ENCODE measurements at places on chromosomes 2 and 18.

DNA sequence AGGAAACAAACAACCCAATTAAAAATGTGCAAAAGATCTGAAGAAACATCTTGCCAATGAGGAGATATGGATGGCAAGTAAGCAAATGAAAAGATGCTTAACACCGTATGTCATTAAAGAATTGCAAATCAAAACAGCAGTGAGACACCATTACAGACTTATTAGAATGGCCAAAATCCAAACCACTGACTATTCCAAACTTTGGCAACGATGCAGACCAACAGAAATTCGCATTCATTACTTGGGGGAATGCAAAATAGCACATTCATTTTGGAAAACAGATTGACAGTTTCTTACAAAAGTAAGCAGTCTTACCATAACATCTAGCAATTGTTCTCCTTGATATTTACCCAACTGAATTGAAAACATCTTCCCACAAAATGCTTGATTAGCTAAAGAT is 1118.7 kb downstream of the SUCLG1 start:
- DNase-seq = no peak

GRCh38 chr2:11876436-11876835 is 130.0 kb downstream of the LPIN1 start:
- no peak for DNase-seq

- no peak for DNase-seq
These were observed 3.2 kb downstream of the TEKT4 start for GRCh38 chr2:94874277-94874997.

GRCh38 chr18:77700051-77700450 is 450.4 kb downstream of the GALR1 start:
- no peak for DNase-seq

DNA sequence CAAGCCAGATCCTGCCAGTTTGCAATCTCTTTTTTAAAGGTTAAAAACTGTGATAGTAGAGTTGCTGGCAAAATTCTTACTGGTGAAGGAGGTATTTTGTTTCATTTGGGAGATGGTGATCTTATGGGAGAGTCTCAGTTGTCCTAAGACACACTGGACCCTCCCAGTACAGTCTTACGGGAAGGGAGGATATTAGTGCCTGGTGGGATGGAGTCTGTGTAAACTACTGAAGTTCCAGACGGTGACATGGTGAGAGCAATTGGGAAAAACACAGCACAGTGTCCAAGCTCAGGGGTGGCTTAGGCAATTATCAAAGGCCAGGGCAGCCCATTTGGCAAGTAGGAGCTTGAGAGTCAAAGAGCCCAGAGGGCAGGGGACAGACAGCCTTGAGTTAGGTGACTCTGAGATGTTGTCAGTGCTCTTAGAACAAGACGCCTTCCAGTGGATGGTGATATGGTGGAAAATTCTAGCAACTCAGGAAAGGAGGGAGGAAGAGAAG is 143.7 kb upstream of the CCDC68 start:
- no peak for DNase-seq

DNA sequence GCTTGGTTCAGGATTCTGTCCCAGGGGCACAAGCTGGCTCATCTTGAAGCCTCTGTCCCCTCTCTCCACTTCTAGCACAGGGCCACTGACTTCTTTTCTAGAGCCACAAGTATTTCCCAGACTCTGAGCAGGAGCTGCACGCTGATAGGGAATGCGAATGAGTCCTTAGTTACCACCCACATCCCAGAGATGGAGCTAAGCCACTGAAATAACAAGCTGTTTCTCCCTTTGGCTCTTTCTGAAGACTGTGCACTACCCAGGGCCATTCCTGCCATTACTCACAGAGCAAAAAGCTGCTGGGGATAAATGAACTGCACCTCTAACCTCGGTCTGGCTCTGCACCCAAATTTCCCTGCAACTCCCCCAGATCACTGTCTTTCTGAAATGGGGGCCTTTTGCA is 70.6 kb downstream of the TSN start:
- no peak for DNase-seq

GRCh38 chr2:231604101-231604684 is 11.5 kb downstream of the TEX44 start:
- DNase-seq = no peak

GRCh38 chr2:85795331-85796045 is 41.7 kb downstream of the ATOH8 start:
- DNase-seq = no peak

- DNase-seq = no peak
These were observed 2.6 kb downstream of the CYB5A start for GRCh38 chr18:74289137-74289536.
